ENCODE measurements at places on chromosomes 4 and X.

- DNase-seq, result no peak
Measured at GRCh38 chrX:69546417-69546816, 42.3 kb downstream of the NALF2 start.

GRCh38 chrX:150478496-150479492 lies 89.6 kb upstream of the MTM1 start:
- DNase-seq, result no peak

DNA sequence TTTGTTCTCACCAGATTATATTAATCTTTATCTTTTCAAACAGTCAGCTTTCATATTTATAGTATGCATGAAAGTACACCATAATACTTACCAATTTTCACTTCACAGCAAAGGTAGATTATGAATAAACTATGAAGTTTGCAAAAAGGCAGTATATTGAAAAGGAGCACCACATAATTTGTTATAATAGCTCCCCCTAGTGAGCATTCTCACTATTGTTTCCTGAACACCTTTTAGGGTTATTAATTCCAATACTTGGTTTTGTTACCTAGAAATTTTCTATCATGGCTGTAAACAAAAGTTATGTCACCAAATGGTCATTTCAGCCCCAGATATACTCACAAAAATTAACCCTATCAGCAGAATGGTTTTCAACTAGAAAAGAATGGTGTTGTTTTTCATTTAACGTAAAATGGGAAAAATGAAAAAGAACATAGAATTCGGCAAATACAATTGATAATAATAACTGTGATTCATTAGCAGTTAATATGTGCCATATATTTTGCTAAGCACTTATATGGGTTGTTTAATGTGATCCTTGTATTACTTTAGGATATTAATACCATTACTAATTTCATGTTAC lies 30.2 kb upstream of the NKX6-1 start:
- no peak for DNase-seq

DNA sequence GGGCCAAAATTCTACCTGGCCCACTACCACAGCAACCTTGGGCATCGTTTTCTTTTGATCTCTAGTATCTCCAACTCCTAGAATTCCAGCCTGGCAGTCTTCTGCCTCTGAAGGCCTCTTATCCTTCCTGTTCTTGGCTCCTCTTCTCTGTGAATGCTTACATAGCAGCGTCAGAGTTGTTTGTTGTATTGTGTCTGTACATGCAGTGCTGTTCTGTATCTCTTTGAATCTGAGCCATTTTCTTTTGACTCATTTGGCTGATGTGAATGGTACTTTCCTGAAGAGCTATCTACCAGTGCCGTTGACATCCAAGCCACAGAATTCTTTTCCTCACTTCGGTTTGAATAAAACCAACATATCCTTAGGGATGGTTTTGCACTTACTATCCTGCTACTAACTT lies 79.2 kb downstream of the TMEM164 start:
- no peak for DNase-seq

DNA sequence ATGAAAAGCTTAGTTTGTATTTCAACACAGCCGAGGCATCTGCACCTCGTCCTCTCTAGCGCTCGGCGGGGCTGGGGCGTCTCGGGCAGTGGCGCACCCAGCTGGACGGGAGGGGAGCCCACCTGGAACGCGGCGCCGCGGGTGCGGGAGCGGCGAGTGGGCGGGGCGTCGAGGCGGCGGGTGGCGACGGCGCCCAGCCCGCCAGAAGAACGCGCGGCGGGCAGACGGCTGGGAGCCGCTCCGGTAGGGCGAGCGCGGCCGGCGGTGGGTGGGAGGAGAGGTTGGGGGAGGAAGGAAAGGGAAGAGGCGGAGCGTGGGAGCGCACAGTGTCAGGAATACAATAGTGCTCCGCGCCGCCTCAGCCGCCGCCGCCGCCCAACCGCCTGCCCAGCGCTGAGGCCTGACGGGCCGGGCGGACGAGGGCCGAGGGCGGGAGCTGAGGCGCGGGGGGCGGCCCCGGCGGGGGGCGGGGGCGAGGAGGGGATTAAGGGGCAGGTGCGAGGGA lies at the start of gene JADE3:
Gene JADE3, plus strand, starts transcription at position 324 of the 505 bp plus-strand sequence. CDS start 72,474 bp downstream, outside the sequence.
- DNase-seq, result no peak

- DNase-seq, result no peak
Measured at GRCh38 chr4:79907001-79907400, 166.0 kb downstream of the ANTXR2 start.

DNA sequence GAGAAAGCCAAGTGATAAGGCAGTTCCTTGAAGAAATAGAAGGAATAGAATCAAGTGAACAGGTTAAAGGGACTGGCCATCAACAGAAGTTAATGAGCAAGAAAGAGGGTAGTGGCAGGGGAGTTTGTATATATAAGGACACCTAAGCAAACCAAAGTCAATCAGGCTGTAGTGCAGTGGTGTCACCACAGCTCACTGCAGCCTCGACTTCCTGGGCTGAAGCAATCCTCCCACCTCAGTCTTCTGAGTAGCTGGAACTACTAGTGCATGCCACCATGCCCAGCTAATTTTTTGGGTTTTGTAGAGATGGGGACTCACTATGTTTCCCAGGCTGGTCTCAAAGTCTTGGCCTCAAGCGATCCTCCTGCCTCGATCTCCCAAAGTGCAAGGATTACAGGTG lies 15.9 kb downstream of the ACOT9 start:
- no peak for DNase-seq

DNA sequence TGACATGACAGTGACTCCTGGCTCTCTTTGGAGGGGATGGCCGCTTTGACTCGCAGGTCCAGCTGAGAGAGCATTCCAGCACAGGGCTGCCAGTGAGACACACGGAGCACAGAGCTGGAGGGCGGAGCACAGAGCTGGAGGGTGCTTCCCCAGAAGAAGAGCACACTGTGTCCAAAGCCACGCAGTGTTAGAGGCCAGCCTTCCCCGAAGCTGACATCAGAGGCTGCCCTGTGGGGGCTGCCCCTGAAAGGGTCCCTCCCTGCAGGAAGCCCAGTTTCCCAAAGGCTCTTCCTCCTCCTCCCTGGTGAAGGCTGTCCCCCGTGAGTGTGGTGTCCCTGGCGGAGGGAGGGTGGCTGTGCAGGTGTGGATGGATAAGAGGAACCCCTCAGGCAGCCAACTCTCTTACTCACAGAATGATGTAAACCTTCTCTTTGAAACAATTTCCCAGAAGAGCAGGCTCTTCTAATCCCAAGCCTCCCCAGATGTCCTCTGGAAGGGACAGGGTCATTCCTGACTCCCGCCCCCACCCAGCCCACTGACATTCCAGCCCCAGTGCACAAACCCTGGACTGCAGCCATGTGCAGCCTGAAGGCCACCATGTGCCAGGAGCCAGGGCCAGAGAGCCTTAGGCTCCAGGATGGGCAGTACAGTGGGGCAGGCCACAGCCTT lies 53.4 kb downstream of the PSAPL1 start:
- DNase-seq, result no peak

- no peak for DNase-seq
Measured at GRCh38 chr4:182832352-182833120, 84.7 kb downstream of the DCTD start.

DNA sequence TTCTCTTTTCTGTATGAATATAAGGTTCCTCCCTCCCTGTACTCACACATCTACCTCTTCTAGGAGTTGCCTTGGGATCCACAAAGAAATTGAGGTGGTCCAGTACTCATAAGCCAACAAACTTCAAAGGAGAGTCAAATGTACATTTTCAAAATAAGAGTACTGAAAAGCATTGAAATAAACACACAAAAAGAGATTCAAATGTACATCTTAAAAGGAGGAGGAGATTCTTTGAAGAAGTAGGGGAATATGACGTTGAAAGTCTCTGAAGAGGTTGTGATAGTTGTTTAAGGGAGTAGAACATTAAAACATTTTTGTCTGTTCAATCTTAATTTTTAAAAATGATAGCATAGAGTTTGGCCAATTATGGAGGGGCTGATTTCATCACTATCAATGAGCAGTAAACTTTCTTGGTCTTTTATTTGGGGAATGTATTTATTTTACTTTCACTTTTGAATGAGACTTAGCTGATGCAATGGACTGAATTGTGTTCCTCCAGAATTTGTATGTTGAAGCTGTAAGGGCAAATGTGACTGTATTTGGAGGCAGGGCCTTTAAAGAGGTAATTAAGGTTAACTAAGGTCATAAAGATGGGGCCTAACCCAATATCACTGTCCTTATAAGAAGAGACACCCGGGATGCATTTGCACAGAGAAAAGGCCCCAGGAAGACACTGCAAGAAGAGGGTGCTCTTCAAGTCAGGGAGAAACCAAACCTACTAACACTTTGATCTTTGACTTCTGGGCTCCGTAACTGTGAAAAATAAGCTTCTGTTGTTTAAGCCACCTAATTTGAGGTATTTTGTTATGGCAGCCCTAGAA lies 226.3 kb upstream of the PGRMC2 start:
- no peak for DNase-seq

- no peak for DNase-seq
Measured at GRCh38 chrX:33062041-33062440, 149.3 kb downstream of the DMD start.

DNA sequence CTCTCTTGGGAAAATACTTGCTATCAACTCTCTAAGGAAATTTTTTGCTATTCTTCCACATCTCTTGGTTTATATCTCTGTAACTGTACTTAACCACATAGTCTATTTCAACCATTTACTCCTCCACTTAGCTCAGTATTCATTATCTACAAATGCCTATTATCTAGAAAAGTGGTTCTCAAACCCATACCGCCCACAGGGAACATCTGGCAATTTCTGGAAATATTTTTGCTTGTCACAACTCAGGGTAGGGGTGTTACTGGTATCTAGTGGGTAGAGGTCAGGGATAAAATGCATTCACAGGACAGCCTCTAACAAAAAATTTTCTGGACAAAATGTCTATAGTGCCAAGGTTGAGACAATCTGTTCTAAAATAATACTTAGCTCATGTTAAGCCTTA lies 14.4 kb downstream of the ATRX start:
- no peak for DNase-seq

- DNase-seq, result no peak
Measured at GRCh38 chr4:62513306-62513705, 1313.2 kb downstream of the ADGRL3 start.

DNA sequence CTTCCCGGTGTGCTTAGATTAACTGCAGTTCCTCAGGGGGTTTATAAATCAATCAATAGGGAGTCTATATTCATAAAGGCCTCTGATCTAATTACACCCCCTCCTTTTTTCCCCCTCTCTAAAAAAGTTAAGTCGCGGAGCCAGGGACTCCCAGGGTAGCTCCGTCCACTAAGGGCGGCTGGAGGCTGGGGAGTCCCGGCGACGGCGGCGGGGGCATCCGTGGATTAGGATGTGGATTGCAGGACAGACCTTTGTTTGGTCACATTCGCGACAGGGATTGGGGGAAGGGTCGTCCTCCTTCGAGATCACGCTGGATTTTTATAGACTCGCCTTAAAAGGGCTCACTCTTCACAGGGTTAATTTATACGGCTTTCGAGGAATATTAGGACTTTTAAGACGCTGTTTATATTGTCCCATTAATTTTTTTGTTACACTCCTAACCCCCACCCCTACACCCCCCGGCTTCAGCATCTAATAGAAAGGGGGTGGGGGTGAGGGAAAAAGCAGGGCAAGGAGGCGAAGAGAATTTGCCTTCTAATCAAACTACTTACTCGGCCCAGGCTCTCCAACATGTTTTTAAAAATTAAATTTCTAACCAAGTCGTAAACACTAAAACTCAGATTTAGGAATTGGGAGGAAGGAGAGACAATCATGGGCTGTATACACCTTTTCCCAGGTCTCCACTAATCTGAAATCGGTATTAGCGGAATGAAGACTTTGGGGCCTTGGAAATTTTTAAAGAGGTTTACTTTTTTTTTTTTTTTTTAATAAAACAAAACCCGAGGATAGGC lies 8.5 kb downstream of the PITX2 start:
- DNase-seq, result no peak

- no peak for DNase-seq
Measured at GRCh38 chr4:118732591-118733330, 47.6 kb downstream of the METTL14 start.

DNA sequence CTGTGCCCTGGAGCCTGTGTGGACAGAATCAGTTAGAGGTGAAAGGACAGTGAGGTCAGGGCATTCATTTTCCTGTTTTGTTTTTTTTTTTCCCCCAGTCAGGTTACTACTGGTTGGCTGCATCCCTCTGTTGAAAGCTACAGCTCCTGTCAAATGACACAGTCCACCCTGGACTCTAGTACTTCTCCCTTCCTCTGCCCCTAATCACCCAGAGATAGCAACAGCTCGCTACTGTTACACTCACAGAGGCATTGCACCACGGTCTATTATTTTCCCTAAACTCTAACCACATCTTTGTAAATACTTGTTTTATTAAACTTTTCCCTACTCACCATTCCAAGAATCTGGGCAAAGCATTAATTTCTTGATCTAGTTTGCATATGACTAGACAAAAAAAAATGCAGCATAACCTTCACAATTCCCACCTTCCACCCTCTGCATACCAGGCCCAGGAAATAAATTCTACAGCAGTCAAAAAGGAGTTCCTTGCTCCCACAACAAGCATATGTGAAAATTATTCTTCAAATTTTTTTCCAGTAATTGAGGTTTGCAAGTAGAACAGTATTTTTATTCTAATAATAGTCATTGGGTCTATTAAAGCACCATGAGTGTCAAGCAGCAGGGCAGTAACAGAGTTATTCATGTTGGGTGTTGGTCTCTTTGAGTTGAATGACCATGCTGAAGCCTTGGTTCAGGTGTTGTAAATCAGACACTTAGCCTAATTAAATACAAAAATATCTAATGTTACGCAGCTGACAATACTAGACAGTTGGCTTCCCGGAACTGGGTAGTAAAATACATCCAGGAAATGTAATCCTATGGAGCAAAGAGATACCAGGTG lies 329.2 kb downstream of the INPP4B start:
- no peak for DNase-seq

GRCh38 chr4:98166025-98166730 lies 22.9 kb upstream of the STPG2 start:
- DNase-seq, result no peak

GRCh38 chr4:29295280-29295679 lies 1424.9 kb upstream of the PCDH7 start:
- no peak for DNase-seq

DNA sequence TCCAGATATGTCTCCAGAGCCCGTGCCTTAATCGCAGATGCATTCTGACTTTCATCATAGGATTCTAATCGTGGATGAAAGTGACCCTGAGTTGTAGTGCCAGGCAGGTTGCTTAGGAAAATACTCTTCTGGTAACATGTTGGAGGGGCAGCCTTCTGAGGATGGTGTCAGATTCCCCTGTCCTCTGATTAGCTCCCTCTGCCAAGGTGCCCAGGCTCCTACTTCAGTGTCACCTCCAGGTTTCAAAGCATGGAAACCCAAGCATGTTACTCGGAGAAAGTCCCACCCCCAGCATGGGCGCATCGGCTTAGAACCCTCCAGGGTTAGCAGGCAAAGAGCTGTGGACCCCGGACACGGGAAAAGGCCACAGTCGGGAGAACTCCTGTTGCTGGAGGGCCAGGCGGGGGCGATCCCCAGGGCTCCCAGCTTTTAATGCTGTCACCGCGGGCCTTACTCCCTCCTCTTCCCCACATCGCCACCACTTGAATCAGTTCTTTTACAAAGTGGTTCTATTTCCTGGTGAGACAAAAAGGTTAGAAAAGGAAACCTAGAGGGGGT lies 44.5 kb downstream of the TRIM2 start:
- DNase-seq, result no peak

DNA sequence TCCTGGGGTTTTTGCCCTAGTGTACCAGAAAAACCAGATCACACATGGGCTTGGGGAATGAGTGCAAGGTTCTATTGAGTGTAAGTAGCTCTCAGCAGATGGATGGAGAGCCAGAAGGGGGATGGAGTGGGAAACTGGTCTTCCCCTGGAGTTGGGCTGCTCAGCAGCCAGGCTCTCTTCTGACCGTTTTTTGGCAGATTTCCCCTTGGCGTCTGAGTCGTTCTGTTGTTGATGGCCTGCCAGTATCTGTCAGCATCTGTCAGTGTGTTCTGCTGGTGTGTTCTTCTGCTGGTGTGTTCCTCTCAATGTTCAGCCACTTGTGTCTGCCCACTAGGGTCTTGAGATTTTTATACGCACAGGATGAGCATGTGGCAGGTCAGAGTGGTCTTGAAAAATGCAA lies 633.9 kb upstream of the CPEB2 start:
- no peak for DNase-seq
